ENCODE measurements at places on chromosomes 6 and 20.

DNA sequence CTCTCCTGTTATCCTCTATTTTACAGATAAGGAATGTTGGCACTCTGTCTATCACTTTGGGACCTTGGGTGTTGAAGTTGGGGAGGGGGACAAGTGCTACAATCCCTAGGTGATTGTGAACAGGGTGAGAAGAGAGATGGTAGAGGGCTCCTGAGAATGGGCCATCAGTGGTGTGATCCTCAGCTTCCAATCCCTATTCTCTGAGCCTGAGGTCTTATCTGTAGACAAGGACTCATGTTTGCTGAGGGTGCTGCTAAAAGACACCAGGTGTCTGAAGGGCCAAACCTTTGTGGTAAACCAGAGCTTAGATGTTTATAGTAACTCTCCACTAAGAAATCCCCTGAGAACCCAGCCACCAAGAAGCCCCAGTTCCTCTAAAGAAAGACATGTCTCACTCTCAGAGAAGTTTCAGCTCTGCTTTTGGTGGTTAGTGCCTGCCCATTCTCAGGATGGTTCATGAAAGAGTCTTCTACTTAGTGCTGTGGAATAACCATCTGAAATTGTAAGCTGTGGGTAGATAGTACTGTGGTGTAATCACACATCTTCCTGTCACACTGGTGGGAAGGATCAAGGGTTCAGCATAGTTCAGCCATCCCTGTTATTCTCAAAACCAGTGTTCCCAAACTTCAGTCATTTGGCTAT, 58.2 kb upstream of the IL20RA start:
- DNase-seq: no peak

DNA sequence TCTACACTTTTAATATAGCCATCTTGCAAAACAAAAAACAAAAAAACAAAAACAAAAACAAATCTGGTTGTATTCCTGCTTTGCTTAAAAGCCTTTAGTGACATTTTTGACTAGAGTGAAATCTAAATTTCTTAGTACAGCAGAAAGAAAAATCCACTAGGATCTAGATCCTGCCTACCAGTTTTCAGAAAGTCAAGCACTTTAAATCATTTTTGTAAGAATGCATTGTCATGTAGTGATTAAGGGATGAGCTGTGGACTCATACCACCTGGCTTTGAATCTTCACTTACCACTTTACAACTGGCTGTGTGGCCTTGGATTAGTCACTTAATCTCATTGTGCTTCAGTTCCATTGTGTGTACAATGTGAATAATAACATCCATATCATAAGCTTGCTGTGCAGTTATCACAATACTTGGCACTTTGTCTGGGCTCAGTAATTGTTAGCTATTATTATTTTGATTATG, 4.0 kb downstream of the MKKS start:
- DNase-seq: no peak

DNA sequence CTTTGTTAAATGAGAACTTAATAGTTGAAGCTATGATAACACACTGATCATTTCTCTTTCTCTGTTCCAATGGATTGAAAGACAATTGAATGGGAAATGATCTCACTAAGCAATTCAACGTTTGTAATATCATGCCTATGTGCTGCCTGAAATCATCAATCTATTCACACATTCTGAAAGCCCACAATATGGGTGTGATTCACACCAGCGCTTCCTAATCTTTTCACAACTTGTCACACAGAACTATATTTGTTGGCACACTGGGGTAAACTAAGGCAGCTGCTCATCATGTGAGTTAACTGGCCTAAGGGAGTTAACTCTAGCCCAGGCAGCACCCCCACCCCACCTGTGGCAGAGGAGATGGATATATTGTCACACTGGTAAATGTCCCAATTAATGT, 37.1 kb upstream of the UTRN start:
- no peak for DNase-seq

DNA sequence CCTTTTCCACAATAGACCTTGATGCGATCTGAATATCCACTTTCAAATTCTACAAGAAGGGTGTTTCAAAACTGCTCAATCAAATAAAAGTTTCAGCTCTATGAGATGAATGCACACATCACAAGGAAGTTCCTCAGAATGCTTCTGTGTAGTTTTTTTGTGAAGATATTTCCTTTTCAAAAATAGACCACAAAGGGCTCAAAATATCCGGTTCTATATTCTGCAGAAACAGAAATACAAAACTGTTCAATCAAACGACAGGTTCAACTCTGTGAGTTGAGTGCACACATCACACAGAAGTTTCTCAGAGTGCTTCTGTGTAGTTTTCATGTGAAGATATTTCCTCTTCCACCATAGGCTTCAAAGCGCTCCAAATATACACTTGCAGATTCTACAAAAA, 293.9 kb upstream of the DEFB115 start:
- DNase-seq: no peak

GRCh38 chr6:83443516-83443915, 12.7 kb upstream of the ME1 start:
- no peak for DNase-seq

DNA sequence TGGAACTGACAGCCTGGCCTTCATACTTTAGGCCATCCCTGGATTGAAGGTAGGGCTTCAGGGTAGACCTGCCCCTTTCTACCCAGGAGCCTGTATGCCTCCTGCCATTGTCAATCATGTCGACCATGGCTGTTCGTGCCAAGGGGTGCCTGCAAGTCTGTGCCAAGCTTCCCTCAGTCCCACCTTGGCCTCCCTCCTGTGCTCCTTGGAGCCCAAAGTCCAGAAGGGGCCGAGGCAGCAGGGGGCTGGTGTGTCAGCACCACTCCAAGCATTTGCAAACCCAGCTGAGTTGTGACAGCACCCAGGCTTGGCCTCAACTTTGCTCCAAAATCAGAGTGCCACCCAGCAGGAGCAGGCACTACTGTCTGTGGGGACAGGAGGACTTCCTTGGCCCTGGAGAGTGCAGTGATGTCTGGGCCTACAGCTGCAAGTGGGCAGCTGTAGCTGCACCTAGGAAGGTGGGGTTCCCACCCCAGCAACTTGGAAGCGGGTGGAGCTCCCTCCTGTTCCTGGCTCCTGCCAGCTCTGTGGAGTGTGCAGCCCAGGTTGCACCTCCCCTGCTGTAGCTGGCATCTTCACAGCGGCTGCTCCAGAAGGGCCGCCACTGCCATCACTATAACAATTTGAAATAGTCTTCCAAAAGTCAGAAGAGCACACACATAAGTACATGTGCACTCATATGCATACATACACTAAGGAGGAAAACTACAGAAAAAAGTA, 1719.3 kb downstream of the HACE1 start:
- DNase-seq: no peak

- DNase-seq: no peak
Observed at GRCh38 chr20:22698259-22698842, 114.0 kb upstream of the FOXA2 start.

- no peak for DNase-seq
Observed at GRCh38 chr20:1711826-1712601, 54.4 kb upstream of the SIRPG start.

DNA sequence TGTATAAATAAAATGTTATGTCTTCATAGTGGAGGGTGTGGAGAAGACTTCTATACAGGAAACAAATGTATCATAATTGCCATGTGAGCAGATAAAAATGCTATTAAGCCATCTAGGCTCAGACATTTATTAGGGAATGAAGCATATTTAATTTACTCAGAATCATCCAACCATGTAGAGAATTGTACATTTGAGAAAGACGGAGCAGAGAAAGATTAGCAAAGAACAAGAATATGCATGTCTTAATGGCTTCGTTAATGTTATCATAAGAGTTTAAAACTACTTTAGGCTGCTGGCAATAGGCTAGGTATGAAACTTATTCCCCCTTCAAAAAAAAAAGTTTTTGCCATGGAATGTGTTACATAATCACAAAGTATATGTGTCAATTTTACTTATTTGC, 6.1 kb downstream of the ANKRD6 start:
- DNase-seq: no peak

Measured in NCI-H524 (cell line).